Body of pancreas (tissue), 4 donors: ENCODE measurements at places on chromosomes 4 and X.
A peak's percentile ranks its signal among the peaks of the same experiment; 100 is the strongest.

DNA sequence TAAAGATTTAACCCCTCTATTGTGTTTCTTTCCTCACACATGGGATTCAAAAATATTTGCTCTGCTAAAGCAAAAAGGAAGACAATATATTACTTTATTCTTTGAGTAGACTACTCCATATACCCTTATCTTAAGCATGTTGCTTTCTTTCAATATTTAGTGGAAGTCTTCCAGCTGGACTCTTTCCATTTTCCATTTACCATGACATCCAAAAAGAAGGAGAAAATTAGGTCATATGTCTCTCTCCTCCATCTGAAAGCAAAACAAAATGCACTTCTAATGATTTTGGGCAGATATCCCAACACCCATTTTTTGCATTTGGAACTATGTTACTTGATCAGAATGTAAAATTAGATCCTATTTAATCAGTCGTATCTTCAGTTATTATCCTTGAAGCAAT, 1336.5 kb downstream of the PCDH19 start:
- no peak for DNase-seq

DNA sequence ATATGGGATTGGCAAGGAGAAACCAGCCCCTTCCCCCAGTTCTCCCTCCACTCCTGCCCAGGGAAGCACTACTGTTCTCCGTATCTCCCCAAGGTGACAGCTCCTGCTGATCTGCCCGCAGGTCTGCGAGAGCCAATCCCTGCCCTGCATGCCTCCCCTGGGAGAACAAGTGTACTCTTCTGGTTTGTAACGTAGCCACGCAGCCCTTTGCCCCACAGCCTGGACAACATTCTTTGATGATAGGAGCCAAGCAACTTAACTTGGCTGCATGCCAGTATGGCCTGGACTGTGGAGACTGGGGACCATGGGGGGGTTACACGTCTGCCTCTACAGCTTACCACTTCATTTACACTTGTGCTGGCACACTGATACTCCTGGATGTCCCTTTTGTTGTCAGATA, 2.0 kb downstream of the STBD1 start:
- DNase-seq, result peak; percentile 66

- DNase-seq, result no peak
These were observed 201.9 kb upstream of the BOD1L1 start for GRCh38 chr4:13829457-13829856.

- DNase-seq, result no peak
These were observed 33.3 kb downstream of the ARX start for GRCh38 chrX:24982306-24982965.

DNA sequence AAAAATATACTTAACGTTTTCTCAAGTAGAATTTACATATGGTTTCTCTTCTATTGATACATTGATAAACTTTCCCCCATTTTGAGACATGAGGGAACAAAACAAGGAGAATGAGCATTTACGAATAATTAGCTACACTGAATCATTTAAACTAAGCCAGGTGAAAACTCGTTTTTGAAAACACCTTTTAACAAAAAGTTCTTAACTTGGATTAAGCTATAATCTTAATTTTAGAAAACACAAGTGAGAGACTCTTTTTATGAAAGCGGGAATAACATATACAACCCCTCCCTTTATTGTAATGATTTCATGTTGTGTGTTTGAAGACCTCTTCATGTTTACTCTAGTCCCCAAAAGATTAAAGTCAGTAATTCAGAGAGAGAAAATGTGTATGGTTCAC, 20.1 kb downstream of the PDLIM3 start:
- DNase-seq, result no peak

DNA sequence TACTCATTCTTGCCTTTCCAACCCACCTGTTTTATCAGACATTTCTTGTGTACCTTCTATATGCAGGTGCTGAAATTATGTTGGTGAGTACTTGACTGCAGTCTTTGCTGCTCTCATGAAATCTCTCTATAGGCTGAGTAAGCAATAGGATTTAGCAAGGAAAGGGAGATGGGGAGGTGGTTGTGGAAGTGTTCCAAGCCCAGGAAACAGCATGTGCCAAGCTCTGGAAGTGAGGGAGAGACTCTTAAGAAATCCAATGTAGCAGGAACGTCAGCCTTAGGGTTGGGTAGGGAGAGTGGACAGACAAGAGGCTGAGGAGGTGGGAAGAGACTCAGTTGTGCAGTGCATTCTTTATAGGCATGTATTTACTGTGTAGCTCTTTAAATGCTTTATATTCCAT, 5.6 kb downstream of the SEPTIN11 start:
- DNase-seq, result no peak

DNA sequence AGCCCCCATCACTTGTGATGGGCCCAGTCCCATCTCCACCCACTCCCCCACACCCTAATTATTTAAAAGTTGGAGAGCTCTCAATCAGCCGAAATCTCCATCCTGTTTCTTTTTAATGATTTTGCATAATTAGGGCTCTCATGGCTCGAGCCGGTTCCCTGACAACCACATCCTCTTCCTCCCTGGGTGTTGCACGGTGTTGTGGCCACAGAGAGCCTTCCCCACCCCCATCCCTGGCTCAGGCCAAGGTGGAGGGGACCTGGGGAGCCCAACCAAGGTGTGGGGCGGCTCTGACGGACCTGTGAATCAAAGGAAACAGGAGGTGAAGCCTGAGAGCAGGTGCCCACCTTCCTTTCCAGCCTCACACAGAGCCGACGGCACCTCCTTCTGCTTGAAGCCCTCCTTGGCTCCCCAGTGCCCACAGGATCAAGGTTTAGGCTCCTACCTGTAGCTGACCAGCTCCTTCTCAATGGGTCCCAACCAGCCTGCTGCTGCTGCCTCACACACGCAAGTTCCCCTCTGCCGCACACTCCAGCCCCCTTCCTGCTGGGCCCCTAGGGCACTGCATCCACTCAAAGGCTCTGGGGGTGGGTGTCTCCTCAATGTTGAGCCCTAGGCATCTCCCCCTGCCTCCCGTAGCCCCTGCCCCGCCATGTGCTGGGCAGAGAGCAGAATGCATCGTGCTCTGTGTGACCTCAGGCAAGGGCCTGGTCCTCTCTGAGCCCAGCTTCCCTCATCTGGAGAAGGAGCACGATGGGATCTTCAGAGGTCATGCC, 68.7 kb downstream of the WFS1 start:
- DNase-seq, result no peak

DNA sequence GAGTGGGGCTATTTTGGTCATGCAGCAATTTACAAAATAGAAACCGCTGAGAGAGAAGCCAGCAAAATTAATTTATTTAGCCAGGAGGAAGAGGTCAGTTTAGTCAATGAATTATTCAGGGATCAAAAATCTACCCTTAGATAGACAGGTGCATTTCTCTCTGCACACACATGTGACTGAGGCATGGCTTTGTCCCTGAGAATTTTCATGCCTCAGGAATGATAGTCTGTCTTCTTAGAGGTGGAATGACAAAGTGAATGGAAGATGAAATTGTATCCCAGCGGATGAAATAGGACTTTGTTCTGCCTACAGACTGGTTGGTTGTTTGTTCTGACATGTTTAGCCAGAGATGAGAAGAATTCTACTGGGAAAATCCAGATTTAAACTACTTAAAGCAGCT, 46.0 kb downstream of the ANKRD50 start:
- DNase-seq, result no peak

GRCh38 chrX:118566359-118566758, 70.7 kb downstream of the DOCK11 start:
- DNase-seq, result no peak

DNA sequence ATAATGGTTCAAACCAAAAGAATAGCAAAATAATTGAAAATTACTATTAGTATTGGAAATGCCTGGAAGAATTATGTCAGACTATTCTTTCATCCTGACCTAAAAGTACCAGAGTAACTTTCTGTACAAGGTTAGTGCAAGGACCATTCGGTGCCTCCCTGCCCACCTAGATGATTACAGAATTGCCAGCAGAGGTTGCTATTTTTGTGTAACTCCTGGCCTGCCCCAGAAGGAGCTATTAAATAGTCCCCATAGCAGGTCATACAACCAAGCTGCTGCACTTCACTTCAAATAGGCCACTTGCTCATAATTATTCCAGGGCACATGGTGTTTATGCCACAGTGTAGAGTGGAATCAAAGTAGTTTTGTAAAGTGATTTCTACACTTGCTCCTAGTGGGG, 831.1 kb upstream of the PABPC4L start:
- DNase-seq, result no peak

DNA sequence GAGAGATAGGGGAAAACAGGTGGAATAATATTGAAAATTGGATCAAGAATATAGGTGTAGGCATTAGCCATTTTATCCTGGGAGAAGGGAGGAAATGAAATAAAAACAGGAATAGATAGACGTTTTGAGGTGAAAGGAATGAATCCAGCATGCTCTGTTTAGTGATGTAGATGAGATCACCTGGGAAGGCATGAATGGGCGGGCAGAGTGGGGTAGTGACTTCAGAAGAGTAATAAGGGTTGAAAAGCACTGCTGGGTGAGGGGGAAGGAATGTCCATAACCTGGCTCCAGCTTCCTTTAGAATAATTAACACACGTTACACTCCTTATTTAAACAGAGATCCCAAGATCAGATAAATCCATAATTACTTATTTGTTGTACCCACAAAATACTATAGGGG, 191.1 kb upstream of the ANXA3 start:
- no peak for DNase-seq

- DNase-seq, result peak; percentile 23
These were observed 420.3 kb downstream of the FAT4 start for GRCh38 chr4:125735102-125735501.

GRCh38 chr4:121676345-121677075, 20.3 kb downstream of the ANXA5 start:
- DNase-seq, result no peak

DNA sequence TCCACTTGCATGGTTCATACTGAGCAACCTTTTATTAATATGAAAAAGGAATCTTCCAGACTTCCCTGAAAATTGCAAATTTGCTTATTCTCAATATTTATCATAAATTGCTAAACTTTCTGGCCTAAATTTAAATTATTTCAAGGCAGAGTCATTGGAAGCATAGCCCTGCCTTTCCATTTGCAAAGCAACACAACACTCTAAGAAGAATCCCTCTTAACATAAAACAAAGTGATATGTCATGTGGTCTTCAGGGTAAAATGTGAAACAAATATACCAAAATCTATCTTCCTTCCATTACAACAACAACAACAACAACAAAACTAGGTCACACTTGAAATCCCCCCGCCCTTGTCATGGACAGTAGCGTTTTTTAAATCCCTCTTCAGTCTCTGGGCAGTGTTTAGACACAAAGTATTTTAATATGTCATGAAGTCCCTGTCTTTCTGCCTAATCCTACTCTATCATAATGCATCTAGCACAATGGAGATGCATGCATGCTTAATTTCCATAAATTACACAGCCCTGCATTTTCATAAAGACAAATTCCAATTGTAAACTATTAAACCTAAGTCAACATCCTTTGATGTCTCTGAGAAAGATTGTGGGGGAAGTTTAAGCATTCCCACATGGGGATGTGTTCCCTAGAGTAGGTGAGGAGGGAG, 668.9 kb upstream of the LCORL start:
- no peak for DNase-seq
